Esophagus squamous epithelium (tissue), 5 donors: ENCODE measurements at places on chromosomes 2 and 18.

DNA sequence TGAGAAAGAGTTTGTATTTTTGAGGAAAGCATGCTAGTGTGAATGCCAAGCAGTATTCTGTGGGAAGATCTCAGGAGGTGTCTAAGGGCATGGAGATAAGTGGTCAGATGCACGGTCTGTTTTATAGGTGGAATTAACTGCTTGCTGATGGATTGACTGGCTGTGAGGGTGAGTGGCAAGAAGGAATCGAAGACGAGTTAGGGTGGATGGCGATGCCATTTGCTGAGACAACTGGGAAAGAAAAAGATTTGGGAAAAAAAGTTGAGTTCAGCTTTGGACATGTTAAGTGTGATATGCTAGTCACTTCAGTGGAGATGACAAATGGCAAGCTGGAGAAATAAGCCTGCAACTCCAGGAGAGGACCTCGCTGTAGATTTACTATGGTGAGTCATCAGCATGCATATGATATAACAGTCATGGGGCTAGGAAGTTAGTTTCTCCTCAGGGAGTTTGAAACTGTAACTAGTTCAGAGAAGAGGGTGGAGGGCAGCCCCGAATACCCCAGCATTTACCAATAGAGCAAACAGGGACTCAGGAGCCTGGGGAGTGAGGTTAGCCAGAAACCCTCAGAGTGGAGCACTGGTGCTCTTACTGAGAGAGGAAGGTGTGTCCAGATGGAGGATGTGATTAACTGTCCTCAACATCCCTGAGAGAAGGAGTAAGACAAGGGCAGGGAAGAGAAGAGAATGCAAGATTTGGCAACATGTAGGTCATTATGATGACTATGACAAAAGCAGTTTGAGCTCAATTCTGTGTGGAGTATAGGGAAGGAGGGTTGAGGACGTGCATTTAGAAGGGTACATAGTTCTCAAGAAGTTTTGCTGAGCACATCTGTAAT is 2.0 kb upstream of the HK2 start:
- H3K36me3 ChIP-seq: no peaks in the 10 kb centered on the region
- H3K27me3 ChIP-seq: no peaks in the 10 kb centered on the region
- DNase-seq: no peak
- no peak overlapping the region for H3K27ac ChIP-seq
- no peak overlapping the region for H3K4me3 ChIP-seq

DNA sequence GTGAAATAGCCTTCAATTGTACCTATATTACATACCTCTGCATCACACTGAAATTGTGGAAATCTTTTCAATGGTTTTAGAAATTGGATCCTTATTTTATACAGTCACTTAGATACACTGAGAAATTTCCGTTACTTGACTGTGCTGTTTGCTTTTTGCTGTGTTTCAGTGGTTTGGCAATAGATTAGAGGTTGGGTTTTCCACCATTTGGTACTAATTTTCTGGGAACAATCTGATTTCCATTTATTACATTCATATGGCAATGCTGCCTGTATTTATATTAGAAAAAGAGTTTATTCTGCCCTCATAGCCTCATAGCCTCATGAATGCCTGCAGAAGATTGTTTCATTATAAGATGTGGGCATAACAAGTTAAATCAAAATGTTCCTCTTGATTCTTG is 285.0 kb downstream of the GULP1 start:
- H3K27ac ChIP-seq: peak overlapping the region; percentile 16
- H3K36me3 ChIP-seq: no peaks in the 10 kb centered on the region
- H3K4me1 ChIP-seq: no peaks in the 10 kb centered on the region
- DNase-seq: no peak

DNA sequence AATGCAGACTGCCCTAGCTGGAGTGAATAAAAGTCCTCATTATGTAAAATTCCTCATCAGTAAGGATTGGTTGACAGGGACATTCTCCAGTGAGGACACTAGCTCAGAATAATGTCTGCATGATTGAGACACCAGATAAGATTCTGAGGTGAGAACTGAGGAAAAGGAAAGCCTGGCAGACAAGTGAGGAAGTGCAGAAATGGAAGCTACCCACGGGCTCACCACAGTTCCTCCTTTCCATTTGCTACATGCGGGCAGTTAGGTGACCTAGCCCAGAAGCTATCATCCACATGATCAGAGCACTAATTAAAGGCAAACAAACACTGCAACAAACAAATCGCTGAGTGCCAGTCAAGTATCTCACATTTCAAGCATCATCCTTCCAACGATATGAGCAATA is 27.7 kb downstream of the NETO1 start:
- no peaks in the 10 kb centered on the region for H3K36me3 ChIP-seq
- no peak for DNase-seq
- no peaks in the 10 kb centered on the region for H3K4me1 ChIP-seq

- H3K27me3 ChIP-seq: no peaks in the 10 kb centered on the region
- H3K27ac ChIP-seq: no peak overlapping the region
- H3K4me1 ChIP-seq: no peaks in the 10 kb centered on the region
- no peak overlapping the region for H3K4me3 ChIP-seq
- H3K36me3 ChIP-seq: no peaks in the 10 kb centered on the region
- no peak for DNase-seq
Measured at GRCh38 chr18:73189718-73190117, 321.9 kb upstream of the NETO1 start.

GRCh38 chr2:19982268-19982667 is 7.6 kb downstream of the WDR35 start:
- H3K27ac ChIP-seq: no peak overlapping the region
- H3K36me3 ChIP-seq: peaks cover 18% of the 10 kb centered on the region
- H3K4me1 ChIP-seq: no peaks in the 10 kb centered on the region
